ENCODE measurements at places on chromosomes 16 and 17.

- peak; percentile 84 for DNase-seq
Observed at GRCh38 chr16:68064791-68065365, 20.3 kb upstream of the NFATC3 start.

DNA sequence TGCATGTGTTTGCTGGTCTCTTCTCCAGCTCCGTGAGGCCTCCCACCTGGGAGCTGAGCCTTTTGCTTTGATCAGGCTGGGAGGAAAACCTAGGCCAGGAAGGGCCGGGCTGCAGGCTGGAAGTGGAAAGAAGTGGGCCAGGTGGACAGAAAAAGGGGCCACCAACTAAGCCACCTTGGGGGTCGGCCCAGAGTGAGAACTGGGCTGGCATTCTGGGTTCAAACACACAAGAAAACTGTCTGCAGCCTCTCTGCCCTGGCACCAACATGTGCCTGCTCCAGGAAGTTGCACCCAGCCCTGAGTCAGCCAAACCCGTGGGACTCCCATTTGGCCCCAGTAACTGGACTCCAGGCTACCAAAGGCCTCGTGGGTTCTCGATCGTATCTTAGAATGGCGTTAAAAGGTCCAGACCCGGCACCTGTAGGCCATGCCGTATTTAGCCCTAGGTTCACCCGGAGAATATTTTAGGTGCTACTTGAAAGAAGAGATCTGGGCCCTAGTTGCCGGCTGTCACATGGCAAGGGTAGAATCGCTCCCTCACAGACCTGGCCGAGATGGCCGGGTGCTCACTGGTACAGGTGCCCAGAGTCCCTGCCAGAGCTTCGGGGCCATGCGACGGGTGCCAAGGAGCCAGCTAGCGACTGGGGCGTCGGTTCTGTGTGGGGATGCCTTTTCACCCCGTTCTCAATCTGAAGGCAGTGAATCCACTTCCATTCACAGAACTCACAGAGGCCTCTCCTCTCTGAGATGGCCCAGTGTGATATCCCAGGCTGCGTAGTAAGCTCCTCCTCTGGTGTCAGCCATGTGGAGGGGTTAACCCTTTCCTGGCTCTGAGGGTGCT lies 236.6 kb downstream of the MRTFB start:
- DNase-seq, result no peak

- no peak for DNase-seq
Observed at GRCh38 chr16:81940781-81941560, 70.3 kb downstream of the SDR42E1 start.

DNA sequence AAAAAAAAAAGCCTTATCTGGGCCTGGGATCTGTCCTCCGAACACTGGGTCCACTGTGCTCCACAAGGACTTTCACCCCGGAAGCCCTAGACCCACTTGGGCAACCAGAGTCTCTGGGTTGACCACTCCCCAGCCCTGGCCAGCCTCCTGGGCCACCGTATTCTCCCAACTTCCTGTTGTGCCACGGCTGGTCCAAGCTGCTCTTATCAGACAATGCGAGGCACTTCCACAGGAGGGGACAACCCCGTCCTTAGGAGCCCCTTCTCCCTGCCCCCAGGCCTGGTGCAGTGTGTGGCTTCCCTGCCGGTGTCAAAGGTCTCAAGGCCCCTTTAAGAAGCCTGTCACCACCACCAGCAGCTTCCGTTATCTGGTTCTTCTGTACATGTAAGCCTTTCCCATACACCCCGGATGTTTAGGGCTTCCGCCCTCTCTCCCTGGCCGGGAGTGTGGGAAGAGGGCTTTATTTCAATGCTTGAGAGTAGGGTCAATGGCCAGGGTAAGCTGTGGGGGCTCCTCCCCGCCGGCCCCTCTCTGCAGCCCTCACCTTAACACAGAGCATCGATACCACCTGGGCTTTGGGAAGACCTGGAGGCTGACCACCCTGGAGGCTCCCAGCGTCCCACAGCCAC lies 313.0 kb downstream of the SEC14L1 start:
- DNase-seq, result peak; percentile 77

GRCh38 chr17:74276541-74277009 lies 2.5 kb downstream of the DNAI2 start:
- DNase-seq, result no peak

DNA sequence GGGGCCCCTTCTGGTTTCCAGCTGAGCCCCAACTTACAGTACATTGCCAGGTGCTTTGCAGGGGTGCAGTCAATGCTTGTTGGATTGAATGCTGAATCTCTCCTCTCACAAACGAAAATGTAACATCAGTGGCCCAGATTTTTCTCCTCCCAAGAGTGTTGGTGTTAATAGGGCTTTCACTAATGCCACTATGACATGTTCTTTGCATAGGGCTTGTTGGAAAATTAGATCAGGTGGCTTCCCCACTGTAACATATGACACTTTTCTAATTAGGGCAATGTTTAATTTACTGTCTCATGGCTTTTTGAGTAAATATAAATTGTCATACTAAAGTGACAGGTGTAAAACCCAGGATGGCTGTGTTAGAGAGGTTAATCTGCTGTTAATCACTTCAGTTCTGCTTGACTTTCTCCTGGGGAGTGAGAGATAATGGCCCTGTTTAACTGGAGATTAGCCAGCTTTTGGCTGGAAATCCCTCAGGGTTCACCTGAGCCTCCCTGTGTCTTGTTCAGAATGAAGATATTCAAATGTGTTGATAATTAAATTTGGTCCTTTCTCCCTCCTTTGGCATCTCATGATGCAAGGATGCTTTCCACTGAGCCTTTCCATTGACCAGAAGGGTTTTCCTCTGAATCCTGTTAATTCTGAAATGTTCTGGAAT lies 502.3 kb downstream of the RBFOX1 start:
- DNase-seq, result no peak

GRCh38 chr17:67223924-67224323 lies 21.1 kb downstream of the HELZ start:
- DNase-seq, result no peak

- DNase-seq, result no peak
Observed at GRCh38 chr17:12671906-12672305, 6.2 kb downstream of the MYOCD start.

DNA sequence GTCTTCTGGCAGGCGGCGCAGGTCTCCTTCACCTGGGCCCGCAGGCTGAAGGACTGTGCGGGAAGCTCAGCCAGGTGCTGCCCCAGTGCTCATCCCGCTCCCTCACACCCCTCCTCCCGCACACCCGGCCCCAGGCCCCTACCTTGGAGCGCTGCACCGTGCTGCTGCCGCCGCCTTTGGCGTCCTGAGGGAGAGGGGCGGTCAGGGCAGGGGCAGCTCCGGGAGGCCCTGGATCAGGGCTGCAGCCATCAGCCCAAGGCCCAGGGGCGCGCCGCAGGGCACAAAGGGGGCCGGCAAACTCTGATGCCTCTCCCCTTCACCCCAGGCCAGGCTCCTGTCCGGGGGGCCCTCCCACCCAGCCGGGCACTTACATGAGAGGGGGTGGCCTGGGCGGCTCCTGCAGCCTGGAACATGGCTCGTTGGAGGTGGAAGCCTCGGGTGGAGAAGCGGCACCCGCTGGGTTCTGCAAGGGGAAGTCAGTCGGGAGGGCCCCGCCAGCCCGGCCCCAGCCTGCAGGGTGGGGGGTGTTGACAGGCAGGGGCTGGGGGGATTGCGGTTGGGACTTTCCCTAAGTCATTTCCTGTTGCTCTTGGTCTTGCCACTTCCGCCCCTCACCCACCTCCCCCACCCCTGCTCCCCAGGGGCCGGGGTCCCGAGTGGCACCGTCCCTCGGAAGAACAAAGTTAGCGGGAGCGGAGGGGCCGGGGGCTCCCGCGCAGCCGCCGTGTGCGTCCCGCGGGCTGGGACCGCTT lies 863 bp downstream of the LIMD2 start:
- peak; percentile 95 for DNase-seq

DNA sequence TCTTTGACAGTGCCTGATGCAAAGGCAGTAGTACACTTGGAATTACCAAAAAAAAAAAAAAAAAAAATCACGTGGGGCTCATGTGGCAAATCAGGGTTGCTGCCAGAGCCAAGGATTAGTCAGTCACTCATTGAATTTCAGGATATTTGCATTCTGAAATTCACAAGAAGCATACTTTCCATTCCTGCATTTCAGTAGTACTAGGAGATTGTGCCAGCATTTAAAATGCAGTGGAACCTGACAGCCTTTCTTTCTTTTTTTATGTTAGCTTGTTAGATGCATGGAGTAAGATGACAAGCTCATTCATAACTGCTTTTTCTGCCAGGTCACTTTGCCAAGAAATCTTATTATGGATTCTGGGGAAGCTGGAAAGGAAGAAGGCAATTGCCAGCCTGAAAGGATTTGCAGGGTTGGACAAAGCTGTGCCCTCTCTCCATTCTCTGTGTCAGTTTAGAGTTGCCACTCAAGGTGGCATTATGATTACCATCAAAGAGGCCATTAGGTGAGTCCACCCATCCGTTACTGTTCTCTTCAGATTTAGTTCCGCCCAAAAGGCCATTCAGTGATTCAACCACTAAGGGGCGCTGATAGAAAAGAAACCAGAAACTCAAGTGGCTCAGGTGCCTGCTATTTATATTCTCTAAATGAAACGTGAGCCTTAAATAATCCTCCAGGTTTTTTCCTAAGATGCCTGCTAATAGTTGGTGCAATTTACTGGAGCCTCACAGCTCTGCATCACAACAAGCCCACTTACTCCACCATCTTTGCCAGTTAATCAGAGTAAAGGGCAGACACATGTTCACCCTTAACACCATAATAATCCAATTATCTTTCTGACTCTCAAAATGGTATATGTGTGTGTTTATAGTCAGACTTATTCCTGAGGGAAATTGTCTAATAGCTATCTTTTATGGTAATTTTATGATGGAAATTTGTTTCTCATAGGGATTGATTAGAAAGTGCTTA lies 59.0 kb downstream of the TANGO6 start:
- no peak for DNase-seq

- no peak for DNase-seq
Observed at GRCh38 chr17:1460233-1460632, 4.2 kb upstream of the CRK start.

- DNase-seq, result no peak
Observed at GRCh38 chr16:3728424-3729160, 11.3 kb upstream of the TRAP1 start.

DNA sequence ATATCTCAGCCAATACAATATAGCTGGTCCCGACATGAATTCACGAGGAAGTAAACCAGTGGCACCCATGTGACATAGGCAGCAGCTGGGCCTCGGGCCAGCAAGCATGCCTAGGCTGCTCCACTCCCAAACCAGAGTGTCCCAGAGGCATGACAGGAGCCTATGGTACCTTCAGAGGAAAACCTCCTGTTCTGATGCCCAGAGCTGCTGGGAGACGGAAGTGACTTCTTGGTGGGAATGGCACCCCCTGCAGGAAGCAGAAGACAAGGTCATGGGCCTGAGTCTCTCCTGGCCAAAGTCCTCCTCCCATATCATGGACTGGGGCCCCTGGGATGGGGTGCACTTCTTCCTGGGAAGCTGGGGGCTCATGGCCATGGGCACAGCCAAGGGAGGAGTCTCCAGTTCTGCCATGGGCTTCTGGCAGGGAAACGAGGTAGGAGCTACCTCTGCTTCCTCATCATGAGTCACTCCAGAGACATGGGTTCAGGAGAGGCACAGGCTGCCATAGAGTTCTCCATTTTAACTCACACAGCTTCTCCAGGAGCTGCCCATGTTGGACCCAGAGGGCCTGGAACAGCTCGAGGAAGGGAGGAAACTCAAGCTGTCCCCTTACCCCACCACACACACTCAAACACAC lies 13.4 kb downstream of the FBF1 start:
- DNase-seq, result no peak
